Amniotic stem cell (primary cell): ENCODE measurements at places on chromosomes 13 and 19.

DNA sequence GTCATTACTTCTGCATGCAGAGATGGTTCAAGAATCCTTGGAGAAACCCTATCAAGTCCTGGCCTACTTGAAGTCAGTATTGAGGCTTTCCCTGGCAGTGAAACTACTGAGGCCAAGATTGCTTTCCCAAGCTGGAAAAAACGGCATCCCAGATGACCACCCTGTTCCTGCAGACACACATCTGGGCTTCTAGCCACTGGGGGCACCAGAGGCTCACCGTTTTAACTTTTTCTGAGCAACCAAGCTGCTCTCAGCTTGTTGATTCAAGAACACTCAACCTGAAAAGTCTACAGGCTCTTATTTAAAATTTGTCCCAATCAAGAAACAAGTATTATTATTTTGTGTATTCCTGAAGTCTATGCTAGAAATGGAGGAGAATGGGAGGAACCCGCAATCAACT, 66.6 kb downstream of the SPRYD7 start:
- DNase-seq = no peak

DNA sequence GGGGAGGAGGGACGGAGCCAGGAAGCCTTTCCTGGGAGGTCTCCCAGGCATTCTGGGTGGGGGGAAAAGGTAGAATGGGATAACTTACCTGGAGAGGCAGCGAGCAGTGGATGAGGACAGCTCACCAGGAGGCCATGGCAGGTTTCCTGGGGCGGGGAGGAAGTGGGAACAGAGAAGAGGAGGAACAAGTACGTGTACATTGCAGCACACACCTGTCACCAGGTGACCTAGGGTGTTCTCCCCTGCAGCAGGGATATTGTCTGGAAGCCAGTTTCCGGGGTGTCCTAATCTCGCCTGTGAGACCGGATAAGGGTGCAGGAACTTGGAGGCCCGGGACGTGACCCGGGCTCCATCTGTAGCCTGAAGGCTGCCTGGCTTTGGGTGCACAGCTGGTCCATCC, at the start of gene FUT3:
Gene FUT3 (minus strand): TSS at position 148 of the 400 bp plus-strand sequence.
- no peak for DNase-seq

DNA sequence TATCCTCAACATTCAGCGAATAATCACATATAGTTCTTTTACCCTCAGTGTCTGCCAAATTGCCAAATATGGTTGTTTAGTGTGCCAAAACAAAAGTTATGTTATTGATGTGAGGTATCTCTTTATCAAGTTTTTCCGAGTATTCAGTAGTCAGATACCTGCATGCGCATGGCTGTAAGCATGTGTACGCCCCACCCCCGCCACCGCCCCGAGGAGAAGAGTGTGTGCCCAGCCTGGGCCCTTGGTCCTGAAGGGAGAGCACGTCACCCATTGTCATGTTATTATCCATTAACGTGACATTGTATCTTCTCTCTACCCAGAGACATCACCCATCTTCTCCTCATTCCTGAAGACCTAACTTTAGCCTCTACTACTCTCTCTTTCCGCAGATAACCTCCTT, 147.0 kb downstream of the SHISA2 start:
- no peak for DNase-seq

DNA sequence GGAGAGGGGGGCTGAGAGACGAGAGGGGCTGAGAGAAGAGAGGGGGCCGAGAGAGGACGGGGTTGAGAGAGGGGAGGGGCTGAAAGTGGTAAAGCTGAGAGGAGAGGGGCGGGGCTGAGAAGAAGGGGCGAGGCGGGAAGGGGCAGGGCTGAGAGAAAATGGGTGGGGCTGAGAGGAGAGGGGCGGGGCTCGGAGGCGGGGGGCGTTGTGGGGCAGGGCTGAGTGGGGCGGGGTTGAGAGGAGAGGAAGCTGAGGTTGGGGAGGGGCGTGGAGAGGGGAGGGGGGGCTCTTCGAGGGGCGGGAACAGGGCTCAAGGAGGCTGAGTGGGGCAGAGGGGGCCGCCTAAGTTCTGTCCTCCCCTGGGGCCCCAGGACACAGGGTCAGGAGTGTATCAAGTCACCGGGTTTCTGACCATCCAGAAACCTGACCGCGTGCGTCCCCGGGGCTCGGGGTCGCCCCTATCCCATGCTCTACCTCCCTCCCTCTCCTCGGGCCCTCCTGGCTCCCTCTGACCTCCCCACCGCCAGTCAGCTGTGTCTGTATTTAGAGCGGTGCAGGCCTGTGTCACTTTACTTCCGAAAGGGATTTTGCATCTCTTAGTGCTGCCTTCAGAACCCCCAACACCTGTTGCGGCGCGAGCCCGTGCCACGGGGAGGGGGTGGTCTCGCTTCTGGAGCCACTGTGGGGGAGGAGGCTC, 38.6 kb upstream of the SEMA6B start:
- DNase-seq = no peak

GRCh38 chr13:65943708-65944107, 1286.4 kb downstream of the PCDH9 start:
- no peak for DNase-seq

DNA sequence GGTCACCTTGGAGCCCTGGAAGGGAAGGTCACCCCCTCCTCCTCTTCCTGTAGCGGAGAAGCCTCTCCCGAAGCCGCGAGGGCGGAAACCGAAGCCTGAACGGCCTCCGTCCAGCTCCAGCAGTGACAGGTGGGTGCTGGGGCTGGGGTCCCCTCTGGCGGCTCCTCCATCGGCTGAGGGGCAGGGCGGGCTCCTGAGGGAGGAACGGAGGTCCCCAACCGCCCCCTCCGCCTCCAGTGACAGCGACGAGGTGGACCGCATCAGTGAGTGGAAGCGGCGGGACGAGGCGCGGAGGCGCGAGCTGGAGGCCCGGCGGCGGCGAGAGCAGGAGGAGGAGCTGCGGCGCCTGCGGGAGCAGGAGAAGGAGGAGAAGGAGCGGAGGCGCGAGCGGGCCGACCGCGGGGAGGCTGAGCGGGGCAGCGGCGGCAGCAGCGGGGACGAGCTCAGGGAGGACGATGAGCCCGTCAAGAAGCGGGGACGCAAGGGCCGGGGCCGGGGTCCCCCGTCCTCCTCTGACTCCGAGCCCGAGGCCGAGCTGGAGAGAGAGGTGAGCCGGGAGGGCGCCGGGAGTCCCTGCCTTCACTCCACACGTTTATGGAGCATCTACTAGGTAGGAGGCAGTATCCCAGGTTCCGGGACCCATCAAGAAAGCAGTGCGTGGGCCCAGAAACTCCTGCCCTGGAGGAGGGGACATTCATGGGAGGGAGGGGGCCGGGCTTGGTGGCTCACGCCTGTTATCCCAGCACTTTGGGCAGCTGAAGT, 22.0 kb downstream of the HDGFL2 start:
- no peak for DNase-seq

- no peak for DNase-seq
Observed at GRCh38 chr13:49218493-49219051, 1.6 kb upstream of the MLNR start.

GRCh38 chr13:99962242-99962641, 9.3 kb downstream of the ZIC5 start:
- DNase-seq = no peak

GRCh38 chr19:4323692-4324091, 14.9 kb downstream of the STAP2 start:
- no peak for DNase-seq

- no peak for DNase-seq
Observed at GRCh38 chr19:7215176-7215575, 79.0 kb downstream of the INSR start.
